Central memory CD4-positive, alpha-beta T cell (primary cell): ENCODE measurements at places on chromosomes 6 and 20.

- no peak for DNase-seq
Observed at GRCh38 chr6:19551611-19552010, 285.6 kb upstream of the ID4 start.

DNA sequence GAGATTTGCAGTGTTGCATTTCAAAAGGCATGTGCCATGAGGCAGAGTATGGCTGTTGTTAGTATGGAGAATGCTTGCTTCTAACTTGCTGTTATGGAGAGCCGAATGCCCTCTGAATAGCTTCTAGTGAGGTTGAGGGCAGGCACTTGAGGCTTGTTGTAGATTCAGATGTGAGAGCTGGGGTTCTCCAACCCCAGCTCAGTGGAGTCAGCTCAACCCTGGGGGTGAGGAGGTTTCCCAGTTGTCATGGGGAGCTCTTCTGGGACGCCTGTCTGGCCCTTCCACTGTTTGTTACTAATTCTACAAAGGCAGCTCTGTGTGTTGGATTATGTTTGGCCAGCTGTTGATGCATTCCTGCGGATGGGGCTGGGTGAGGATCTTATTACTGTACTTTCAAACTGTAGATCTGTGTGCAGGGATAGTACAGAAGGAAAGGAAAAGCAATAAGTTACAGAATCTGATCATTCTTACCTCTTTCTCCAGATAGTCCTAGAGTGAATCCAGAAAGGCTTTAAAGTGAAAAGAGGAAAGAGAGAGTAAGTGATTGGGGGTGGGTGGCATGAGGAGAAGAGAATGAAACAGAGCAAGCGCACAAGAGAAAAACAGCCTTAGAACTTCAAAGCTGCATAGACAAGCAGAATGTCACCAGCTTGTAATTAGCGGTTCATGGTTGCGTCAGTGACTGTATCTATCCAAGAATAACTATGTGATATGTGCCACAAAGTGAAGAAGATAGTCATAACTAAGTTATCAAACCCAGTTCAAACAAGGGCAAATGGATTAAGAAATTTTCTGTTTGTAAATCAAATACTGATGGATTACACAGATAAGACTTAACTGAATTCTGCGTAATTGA is 148.7 kb downstream of the PRL start:
- no peak for DNase-seq

DNA sequence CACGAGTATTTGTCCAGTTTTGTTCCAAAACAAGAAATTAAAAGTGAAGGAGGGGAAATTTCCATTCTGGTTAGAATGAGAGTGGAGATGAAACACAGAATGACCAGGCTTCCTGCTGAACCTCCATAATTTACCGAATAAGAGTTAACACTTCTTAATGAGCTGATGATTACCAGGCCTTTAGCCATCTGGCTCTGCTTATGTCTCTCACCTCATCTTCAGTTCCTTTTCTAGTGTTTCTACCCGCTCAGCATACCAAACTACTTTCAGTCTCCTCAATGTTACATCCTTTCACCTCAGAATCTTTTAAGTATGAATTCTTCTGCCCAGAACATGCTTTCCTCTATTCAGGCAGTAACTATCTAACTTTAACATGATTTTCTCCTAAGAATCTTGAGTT is 209.0 kb upstream of the RSPO3 start:
- DNase-seq: no peak

- DNase-seq: no peak
Observed at GRCh38 chr6:139858429-139858828, 484.0 kb upstream of the CITED2 start.

GRCh38 chr6:129269076-129269475 is 386.1 kb downstream of the LAMA2 start:
- DNase-seq: no peak

DNA sequence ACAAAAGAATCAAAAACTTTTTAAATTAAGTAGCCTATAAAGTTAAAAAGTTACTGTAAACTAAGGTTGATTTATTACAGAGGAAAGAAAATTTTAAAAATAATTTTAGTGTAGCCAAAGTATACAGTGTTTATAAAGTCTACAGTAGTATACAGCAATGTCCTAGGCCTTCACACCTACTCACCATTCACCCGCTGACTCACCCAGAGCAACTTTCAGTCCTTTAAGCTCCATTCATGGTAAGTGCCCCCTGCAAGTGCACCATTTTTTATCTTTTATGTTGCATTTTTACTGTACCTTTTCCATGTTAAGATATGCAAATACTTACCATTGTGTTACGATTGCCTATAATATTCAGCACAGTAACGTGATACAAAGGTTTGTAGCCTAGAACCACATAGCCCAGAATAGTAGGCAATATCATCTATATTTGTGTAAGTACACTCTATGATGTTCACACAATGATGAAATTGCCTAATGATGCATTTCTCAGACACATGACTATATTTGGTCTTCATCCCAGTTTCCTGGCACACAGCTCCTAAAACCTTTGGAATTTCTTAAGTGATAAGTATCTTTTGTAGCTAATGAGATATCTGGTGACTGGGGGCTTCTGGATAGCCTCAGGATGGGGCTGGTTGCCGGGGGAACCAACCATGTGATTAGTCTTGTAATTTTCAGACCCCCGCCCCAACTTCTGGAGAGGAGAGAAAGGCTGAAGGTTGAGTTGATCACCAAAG is 111.0 kb downstream of the MRPL14 start:
- DNase-seq: no peak

DNA sequence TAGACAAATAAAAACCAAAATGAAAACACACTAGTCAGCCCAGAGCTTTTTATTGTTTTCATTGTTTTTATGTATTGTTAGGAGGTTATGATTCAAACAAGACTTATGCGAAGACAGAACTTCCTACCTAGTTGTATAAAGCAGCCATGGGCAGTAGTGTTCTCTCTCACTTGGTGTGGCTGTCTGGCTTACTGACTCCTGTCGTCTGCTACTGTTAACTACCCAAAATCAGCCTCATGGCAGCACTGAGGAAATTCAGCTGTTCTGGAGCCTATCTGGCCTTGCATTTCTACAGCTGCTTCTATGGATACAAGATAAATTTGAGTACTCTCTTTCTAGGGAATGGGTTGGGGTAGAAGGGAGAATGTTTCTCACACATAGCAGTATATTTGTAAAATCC is 20.4 kb downstream of the VTA1 start:
- no peak for DNase-seq

- no peak for DNase-seq
Observed at GRCh38 chr6:43718387-43719105, 31.0 kb upstream of the MRPS18A start.

DNA sequence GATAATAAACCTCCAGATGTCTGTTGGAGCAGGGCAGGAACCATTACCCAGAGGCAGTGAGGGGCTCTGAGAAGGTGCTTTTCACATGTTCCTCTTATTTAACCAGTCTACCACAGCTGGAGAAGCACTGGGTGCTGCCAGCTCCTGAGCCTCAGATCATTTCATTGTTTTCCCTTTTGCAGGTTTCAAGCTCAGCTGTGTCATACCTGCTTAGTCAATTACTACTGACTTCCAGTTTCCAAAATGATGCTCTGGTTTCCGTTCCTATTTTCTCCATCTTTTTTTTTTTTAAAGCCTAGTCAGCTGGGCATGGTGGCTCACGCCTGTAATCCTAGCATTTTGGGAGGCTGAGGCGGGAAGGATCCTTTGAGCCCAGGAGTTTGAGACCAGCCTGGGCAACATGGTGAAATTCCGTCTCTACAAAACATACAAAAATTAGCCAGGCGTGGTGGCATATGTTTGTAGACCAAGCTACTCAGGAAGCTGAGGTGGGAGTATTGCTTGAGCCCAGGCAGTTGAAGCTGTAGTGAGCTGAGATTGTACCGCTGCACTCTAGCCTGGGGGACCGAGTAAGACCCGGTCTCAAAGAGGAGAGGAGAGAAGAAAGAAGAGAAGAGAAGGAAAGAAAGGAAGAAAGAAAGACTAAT is 6.7 kb downstream of the FLOT1 start:
- DNase-seq: no peak

- DNase-seq: no peak
Observed at GRCh38 chr20:48283470-48284110, 498.3 kb upstream of the SULF2 start.

GRCh38 chr6:14639983-14640599 is 522.5 kb downstream of the CD83 start:
- DNase-seq: no peak

GRCh38 chr6:147935656-147936055 is 407.0 kb upstream of the SASH1 start:
- DNase-seq: no peak

GRCh38 chr6:142954844-142955243 is 9.9 kb upstream of the HIVEP2 start:
- DNase-seq: no peak
